Non-pigmented ciliary epithelial cell (primary cell): ENCODE measurements at places on chromosomes 6 and 20.

- DNase-seq, result no peak
Measured at GRCh38 chr6:106064756-106065155, 21.4 kb upstream of the PRDM1 start.

- no peak for DNase-seq
Measured at GRCh38 chr20:62649140-62649539, 6.8 kb downstream of the SLCO4A1 start.

GRCh38 chr6:90190752-90191395, 105.8 kb downstream of the BACH2 start:
- no peak for DNase-seq

- DNase-seq, result no peak
Measured at GRCh38 chr6:39476151-39476550, 153.6 kb upstream of the KCNK16 start.

- DNase-seq, result no peak
Measured at GRCh38 chr6:167788563-167788903, 38.2 kb upstream of the AFDN start.

GRCh38 chr20:64189530-64189966, 25.3 kb downstream of the MYT1 start:
- DNase-seq, result no peak

GRCh38 chr6:27825025-27825793, 87.0 kb downstream of the OR2B2 start:
- no peak for DNase-seq

GRCh38 chr6:29899281-29899680, 43.1 kb upstream of the HLA-A start:
- DNase-seq, result no peak

- DNase-seq, result no peak
Measured at GRCh38 chr6:56072856-56073255, 174.5 kb downstream of the COL21A1 start.

DNA sequence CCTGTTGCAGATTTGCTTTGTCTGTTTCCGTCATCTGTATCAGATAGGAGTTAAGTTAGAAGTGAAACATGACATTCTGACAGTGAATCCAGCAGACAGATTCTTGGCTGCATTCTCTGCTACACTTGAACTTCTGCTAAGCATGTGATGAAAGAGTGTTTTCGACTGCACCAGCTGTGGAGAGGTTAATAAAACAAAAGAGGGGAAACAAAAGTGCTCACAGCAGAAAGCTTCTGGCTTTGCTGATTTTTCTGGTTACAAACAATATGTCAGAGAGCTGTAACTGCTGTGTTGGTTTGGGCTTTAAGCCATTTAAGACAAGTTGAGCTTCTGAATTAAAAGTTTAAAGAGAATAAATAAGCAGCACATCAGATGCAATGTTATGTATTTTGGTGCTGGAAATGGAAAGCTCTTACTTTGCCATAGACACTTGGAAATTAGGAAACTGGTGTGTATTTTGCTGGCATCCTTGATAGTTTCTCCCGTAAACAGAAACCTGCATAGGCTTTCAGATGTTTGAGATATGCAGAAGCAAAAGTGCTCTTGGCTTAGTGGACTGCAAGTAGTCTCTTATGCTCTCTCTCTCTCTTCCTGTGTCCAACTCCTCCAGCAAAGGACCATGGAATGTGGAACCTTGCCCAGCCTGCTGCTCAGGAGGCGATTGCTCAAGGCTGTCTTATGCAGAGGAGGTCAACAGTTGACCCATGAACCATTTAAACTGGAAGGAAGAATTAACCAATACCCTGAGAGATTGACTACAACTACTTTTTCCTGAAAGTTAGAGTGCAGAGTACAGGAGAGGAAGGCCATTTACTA, 104.9 kb downstream of the RPS12 start:
- peak; percentile 86 for DNase-seq

- no peak for DNase-seq
Measured at GRCh38 chr6:153162646-153163045, 31.6 kb upstream of the RGS17 start.

DNA sequence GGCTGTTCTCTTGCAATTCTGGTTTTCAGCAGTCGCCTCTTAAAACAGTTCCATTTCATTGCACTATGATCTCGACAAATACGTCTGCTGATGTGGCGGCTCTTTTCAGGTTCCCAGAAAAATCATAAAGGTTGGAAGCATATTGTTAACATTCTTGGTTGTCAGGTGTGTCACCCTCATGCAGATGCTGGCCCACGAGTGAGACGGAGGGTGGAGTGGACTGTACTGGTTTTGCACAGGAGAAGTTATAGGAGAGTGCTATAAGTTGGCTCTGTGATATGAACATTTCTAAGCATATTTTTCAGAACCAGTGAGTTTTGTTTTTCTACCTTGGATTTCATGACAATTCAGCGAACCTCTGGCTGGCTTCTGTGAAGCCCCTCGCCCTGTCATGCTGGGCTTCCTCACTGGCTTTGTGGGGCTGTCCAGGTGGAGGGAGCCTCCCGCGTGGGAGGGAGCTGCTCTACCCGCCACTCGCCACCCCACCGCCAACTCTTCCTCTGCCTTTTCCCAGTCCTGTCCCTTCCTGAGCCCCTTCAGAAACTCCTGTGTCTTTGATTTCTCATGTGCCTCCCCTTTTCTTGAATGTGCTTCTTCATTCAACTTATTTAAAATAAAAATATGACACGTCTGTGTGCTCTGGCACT, 10.6 kb downstream of the IRF4 start:
- DNase-seq, result no peak

DNA sequence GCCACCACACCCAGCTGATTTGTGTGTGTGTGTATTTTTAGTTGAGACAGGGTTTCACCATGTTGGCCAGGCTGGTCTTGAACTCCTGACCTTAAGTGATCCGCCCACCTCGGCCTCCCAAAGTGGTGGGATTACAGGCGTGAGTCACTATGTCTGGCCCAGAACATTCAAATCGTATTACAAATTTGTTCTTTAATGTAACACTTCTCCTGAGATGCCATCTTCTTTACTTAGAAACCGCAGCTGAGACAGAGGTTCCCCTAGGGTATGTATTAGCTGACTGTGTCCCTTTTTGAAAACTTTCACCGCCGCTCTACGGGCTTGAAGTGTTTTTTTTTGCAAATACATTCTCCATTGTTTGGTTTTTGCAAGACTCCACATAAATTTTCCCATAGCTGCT, 62.6 kb downstream of the TOX2 start:
- no peak for DNase-seq

GRCh38 chr6:38149531-38149930, 330.0 kb downstream of the ZFAND3 start:
- no peak for DNase-seq

- DNase-seq, result no peak
Measured at GRCh38 chr20:7959484-7959883, 19.2 kb upstream of the HAO1 start.

- DNase-seq, result no peak
Measured at GRCh38 chr6:122663981-122664380, 53.8 kb downstream of the PKIB start.

- DNase-seq, result no peak
Measured at GRCh38 chr6:168300975-168301647, 18.5 kb downstream of the DACT2 start.

GRCh38 chr6:30061858-30062458, 893 bp downstream of the POLR1H start:
- DNase-seq, result no peak

- no peak for DNase-seq
Measured at GRCh38 chr20:37346535-37347346, 801 bp downstream of the SRC start.

GRCh38 chr6:91387290-91388059, 800.6 kb upstream of the MAP3K7 start:
- no peak for DNase-seq

- no peak for DNase-seq
Measured at GRCh38 chr20:56673450-56673849, 44.3 kb downstream of the TFAP2C start.

DNA sequence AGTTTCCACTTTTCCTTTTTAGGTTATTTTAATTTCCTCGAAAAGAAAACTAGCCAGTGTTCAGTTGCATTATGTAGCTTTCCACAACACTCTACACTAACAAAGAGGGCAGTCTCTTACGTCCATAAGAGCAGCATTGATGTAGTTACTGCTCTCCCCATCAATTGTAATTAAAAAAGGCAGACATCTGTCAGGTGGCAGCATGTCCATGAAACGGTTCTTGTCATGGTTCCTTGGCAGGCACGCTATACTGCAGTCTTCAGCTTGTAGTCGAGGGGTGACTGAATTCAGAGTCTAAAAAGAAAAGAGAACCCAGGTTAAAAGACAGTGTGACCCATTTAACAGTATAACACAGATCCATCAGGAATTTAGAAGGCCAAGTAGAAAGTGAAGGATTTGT, 80.1 kb upstream of the THEMIS start:
- DNase-seq, result no peak

GRCh38 chr20:8744228-8744844, 324.6 kb upstream of the PLCB4 start:
- no peak for DNase-seq

DNA sequence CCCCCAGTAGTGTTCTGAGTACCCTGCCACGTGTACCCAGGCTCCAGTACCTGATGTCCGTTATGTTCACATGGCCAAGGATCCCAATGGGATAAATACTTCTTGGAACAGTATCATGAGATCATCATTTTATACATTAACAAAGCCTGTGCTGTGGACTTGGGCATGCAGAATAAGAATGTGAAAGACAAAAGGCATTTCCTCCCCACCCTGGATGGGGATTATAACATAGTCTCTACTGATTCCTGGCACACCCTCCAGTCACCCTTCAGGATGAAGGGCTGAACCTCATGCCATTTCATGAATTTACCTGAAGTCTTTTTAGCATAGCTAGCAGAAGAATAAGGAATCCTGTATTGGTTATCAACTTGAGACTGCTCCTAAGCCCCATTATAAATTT, 2.8 kb downstream of the TNFRSF21 start:
- no peak for DNase-seq

DNA sequence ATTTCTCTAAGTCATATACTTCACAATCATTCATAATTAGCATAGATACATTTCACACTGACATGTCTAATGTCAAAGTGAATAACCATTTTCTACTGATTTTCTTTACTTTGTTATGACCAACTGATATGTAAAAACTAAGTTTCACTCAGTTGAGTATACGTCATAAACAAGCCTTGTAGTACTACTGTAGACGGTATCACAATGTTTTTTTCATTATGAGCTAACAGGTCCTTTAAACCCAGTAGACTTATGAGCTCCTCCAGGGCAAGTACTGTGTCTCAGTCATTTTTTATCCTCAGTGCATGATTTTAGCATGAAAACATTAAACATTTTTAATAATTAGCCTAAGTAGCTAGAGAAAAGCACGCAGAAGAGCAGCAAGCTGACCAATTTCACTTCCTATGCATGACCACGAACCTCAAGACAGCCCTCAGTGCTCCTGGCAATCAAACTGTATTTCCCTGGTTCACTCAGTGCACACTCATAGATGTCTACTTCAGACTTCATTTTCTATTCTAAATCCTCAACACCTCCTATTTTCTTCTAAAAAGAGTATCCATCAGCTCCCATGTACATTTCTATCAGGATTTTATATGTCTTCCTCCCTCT, 32.0 kb upstream of the TFAP2D start:
- no peak for DNase-seq

- no peak for DNase-seq
Measured at GRCh38 chr20:14232650-14233049, 104.8 kb downstream of the FLRT3 start.

DNA sequence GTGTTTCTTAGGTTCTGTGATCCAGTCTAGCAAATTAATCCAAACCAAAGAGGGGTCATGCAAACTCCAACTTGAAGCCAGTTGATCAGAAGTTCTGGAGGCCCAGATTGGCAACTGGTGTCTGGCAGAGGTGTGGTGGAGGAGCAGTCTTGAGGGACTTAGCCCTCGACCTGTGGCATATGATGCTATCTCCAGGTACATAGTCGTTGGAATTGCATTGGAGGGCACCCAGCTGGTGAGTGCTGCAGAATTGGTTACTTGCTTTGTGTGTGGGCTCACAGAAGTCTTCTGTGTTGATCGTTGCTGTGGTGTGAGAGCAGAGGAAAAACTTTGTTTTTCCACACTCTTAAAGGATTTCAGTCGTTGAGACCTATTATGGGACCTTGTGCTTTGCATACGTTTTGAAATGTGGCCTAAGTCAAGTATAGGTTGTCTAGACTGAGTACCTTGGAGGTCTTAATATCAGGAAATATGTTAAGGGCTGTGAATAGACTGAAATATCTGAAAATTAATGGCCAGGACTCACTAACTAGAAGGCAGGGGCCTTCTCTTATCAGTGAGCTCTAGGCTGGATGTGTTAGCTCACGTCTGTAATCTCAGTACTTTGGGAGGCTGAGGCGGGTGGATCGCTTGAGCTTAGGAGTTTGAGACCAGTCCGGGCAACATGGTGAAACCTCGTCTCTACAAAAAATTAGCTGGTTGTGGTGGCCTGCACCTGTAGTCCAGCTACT, 7.8 kb downstream of the PANK2 start:
- DNase-seq, result no peak

GRCh38 chr20:6341491-6341890, 218.7 kb upstream of the FERMT1 start:
- DNase-seq, result no peak

DNA sequence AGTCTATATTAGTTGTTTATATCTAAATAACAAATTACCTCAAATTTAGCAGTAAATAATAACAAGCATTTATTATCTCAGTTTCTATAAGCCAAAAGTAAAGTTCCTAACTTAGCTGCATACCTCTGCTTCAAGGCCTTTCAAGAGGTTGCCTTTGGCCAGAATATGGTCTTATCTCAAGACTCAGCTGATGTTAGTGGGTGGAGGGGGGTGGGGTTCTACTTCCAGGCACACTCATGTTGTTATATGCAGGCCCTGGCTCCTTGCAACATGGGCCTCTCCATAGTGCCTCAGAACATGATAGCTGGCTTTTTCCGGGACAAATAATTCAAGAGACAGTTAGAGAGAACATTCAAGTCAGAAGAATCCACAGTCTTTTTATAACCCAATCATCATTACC, 266.0 kb downstream of the ADGRB3 start:
- no peak for DNase-seq

- peak; percentile 18 for DNase-seq
Measured at GRCh38 chr6:84027340-84028181, 6.0 kb upstream of the MRAP2 start.

DNA sequence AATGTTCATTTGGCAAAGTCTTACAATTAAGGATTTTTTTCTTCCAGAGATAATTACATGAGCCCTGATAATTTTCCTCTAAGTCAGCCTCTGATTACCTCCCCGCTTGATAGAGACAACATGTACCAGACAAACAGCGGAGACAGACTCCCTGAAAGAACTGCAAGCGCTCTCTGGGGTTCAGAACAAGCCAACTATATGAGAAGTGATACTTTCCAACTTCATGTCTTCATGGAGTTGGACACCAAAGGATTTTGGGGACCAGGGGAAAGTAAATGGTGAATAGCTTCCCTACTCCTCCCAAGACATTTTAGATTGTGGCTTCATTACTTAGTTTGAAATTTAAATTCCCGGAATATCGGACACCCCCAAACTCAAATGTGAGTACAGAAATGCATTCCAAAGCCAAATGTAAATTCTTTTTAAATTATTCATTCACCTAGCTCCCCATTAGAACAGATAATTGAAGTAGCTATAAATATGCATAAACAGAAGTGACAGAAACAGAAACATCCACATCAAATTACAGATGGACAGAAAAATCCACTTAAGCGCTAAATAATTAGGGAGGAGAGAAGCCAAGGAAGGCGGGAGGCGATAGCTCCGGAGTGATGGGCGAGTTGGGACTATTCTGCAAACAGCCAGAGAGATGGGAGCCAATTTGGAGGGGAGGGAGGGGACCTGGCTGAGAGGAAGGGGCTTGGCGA, 129.7 kb upstream of the AKAP12 start:
- no peak for DNase-seq

GRCh38 chr6:96909811-96910210, 12.1 kb upstream of the NDUFAF4 start:
- no peak for DNase-seq
